Lower lobe of right lung (tissue), 2 donors: ENCODE measurements at places on chromosomes 2 and 18.
A peak's percentile ranks its signal among the peaks of the same experiment; 100 is the strongest.

DNA sequence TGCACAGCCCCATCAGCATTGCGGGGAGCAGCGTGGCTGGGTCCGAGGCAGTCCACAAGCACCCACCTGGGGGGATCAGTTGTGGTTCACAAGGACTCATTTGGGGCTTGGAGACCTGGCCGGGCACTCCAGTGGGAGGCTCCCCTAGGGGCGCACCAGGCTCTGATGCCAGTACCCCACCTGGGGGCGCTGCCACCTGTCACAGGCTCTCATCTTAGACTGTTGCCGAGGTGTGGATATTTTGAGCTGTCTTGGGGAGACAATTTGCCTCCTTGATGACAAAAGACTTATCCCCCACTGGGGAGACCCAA is 3.0 kb downstream of the ADRA2B start:
- DNase-seq: peak; percentile 39

DNA sequence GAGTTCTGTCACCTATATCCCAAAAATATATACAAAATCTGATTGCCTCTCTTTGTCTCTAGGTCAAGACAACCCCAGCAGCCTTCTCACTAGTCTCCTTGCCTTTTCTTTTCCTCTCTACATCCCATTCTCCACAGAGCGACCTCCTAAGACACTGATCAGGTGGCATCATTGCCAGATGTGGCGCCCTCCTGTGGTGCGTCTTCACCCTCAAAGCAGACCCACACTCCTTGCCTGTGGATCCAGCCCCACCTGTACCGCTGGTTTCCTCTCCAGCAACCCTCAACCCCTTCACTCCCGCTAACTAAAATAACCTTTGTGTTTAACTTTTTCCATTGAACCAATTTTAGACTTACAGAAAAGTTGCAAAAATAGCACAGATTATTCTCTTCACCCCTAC is 273.3 kb downstream of the GLI2 start:
- no peak for DNase-seq

- no peak for DNase-seq
Measured at GRCh38 chr2:152493417-152493816, 158.4 kb downstream of the FMNL2 start.

DNA sequence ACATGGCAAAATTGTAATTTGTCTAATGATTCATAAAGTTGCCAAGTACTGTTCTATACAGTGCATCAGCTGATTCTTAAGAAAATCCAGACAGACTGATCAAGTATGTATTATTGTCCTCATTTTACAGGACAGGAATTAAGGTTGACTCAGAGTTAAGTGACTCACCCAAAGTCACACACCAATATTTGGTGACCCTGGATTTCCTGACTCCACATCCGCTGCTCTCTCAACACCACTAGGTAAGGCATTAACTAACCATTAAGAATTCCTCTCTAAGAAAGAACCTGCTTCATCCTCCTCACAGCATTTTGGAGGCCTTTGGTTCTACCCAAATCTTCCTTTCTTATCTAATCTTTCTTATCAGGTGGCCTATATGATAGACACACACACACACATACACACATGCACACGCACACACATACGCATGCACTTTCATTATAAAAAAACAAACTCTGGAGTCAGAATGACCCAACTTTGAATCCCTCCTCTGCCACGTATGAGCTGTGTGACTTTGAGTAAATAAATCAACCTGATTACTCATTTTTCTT is 150.8 kb downstream of the ANKRD44 start:
- DNase-seq: no peak

GRCh38 chr2:190916829-190917228 is 36.2 kb downstream of the GLS start:
- DNase-seq: no peak

- no peak for DNase-seq
Measured at GRCh38 chr2:38494394-38494793, 108.3 kb downstream of the HNRNPLL start.
